Activated CD4-positive, alpha-beta T cell treated with anti-CD3 and anti-CD28 coated beads, Interleukin-2, amount 50 U/mL, for 16 hours (primary cell): ENCODE measurements at places on chromosomes 5 and 9.

DNA sequence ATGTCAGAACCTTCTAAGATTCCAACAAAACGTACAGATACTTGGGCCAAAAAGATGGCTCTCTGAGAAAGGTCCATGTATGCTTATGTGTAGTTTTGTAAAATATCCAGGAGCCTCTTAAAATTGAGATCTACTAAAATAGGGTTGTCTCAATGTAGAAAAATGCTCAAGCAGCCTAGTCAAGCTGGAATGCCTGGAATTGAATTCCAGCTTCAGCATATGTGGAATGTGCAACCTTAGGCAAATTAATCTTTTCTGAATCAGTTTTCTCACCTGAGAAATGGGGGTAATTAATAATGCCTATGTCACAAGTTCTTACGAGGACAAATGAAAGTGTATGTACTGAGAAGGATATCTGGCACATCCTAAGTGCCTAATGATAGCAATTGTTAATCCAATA lies 662.4 kb downstream of the DTWD2 start:
- no peak for DNase-seq

- DNase-seq, result peak; percentile 30
These were observed 681 bp downstream of the FNIP1 start for GRCh38 chr5:131795879-131796792.

DNA sequence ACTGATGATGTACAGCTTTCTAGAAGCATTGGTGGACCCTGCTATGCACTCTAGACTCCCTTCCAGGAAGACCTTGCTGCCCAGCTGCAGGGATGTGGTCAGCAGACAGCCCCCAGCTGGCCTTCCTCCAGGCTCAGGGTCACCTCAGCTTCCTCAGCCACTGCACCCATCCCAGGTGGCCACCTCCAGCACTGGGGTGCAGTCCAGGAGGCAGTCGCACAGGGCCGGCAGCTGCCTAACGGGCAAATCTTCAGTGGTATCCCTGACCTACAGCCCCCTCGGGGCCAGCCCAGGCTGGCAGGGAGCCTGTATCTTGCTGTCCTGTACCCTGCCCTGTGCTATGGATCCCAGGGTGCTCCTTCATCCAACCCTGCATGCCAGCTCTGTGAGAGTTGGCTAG lies 81.8 kb downstream of the GADD45G start:
- no peak for DNase-seq

DNA sequence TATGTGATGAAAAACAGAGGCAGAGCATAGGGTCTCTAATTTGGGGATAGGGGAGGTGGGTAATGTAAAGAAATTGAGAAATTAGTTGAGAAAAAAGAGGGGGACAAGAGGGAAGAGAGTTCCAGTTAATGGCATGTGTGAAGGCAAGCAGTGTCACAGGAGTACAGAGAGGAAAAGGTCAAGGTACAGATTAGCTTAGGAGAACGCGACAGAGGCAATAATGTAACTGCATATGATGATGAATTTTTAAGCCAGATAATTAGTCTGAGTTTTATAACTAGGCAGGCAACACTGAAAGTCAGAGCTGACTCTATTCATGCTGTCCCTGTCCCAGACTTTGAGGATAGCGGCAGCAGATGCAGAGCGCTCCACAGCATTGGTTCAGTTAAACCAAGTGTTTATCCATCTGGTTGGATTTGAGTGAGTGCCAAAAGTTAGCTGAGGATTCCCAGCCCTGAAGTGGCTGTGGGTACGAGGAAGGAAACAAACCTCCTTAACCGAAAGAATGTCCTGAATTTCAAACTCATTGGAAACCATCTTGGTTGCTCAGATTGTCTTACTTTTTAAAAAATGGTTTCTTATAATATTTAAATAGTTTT lies 315.2 kb downstream of the ARHGAP26 start:
- no peak for DNase-seq

DNA sequence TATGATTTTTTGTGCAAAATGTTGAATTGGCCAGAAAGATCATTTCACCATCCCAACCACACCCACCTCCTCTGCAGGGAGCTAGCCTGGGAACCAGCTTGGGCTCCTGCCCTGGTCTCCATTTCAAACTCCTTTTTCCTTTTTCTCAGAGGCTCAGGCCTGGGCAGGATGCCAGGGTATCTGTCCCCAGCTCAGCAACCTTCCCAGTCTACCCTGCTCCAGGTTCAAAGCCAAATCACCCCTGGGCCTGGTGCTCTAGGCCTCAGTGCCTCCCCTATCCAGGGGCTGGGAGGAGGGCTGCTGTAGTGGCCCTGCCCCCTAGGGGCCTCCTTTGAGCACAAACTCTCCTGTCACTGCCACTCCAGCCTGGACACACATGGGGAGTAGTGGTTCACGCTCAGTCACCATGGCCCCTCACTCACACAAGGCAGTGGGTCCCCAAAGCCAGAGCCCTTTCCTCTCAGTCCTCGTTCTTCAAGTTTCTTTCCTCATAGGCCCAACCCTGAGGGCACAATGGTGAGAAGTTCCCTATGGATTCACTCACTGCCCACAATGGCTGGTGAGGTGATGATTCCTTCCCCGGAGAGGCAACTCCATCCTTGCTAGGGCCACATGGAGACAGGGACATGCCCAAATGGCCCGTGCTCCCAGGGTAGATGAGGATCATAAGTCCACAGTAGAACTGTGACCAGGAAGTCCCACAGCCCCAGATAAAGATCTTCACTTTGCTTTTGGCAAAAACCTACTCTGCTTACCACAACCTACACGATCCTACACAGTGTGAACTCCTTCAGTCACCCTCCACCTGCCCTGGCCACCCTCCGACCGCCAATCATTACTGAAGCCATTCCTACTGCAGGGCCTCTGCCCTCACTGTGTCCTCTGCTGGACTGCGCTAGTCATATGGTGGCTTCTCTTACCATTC lies 1.6 kb upstream of the ST6GALNAC4 start:
- no peak for DNase-seq

GRCh38 chr9:31112491-31112890 lies 1272.0 kb upstream of the ACO1 start:
- DNase-seq, result no peak

GRCh38 chr9:132234535-132234934 lies 72.7 kb downstream of the NTNG2 start:
- no peak for DNase-seq

DNA sequence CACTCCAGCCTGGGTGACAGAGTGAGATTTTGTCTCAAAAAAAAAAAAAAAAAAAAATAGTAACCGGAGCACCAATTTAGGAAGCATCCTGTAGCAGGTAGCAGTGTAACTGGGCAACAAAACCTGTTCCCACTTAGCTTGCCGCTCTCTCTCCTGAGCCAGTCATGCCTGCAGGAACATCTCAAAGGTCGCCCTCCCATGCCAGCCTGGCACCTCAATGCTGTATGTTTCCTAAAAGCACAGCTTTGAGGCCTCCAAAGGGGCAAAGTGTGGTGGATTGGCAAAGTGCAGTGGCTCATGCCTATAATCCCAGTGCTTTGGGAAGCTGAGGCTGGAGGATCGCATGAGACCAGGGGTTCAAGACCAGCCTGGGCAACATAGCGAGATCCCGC lies 22.3 kb upstream of the FUBP3 start:
- no peak for DNase-seq

DNA sequence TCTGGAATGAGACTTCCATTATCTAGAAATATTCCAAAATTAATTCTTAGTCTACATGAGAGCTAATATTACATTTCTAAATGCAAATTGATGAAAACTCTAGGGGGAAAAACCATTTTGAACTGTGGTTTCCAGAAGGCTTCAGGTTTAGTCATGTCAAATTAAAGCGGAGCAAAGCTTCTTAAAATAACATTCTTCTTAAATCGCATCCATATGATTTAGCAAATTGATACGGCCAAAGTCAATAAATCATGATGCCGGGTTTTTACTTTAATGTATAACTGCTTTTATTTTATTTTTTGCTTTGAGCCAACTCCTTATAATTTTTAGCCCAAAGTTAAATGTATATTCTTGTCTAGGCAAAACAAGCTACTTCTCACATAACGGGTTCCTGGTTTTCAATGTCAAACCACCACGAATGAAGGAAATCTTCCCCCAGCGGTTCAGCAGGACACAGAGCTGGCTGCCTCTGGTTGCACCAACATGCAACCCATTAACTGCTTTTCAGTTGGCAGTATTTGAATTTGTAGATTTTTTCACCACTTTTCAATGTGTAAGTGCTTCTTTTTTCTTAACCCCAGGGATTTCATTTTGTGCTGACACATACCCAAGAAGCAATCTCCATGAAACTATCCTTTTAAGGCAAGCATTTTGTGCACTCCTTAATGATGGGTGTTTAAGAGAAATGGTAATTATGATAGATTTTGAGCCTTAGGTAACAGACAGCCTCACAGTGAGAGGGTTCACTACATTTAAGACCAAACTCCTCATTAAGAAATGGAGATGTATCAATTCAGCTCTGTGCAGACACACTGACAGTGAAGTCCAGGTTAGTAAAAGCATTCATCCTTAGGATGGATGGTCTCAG lies 35.5 kb downstream of the EFNA5 start:
- no peak for DNase-seq
